NCI-H1930 (cell line): ENCODE measurements at places on chromosomes 5 and 9.

DNA sequence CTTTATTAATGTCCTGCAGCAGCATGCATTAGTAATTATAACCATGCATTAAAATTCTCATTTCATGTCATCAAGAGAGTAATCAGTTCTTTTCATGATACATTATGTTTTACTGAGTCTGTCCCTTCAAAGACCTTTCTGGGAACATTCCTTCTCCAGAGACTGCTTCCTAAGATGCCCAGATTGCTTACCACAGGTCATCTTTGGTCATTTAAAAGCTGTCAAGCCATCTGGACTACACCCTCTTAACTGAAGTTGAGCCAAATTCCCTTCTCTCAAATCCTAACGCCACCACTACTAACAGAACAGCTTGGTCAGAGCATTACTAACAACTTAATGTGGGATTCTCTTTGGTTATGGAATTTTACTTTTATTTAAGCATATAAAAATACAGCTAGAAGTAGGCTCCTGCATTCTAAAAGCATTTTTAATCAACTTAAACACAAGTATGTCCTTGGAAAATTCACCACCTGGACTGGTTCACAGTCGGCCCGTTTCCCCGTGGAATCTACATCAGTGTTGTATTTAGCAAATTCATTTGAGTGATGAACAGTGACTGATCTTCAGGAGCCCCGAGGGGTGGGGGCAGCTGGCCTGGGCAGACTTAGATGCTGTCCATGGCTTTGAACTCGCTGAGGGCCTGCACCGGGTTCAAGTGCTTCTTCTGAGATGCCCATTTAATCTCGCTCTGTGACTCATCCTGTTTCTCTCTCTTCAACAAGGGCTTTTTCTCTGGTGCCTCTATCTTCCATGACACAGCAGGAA, 92.8 kb upstream of the CCDC112 start:
- no peak for DNase-seq

- DNase-seq = no peak
Observed at GRCh38 chr5:100901821-100902341, 1.2 kb downstream of the ST8SIA4 start.

- DNase-seq = no peak
Observed at GRCh38 chr5:63118221-63118620, 539.6 kb downstream of the LRRC70 start.

GRCh38 chr5:147193123-147193522, 41.7 kb upstream of the STK32A start:
- DNase-seq = no peak

GRCh38 chr5:1751864-1752822, 47.5 kb downstream of the MRPL36 start:
- no peak for DNase-seq

DNA sequence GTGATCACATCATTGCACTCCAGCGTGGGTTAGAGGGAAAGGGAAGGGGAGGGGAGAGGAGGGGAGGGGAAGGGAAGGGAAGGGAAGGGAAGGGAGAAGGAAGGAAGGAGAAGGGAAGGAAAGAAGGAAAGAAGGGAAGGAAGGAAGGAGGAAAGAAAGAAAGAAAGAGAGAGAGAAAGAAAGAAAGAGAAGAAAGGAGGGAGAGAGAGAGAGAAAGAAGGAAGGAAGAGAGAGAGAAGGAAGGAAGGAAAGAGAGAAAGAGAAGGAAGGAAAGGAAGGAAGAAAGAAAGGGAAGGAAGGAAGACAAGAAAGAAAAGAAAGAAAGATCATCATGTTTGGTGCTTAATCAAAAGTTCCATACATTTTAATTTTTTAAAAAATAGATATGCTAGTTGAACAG, 136.2 kb downstream of the CMYA5 start:
- DNase-seq = no peak

GRCh38 chr9:98240475-98240874, 15.0 kb downstream of the TBC1D2 start:
- no peak for DNase-seq

- no peak for DNase-seq
Observed at GRCh38 chr5:112919972-112920371, 2.1 kb downstream of the REEP5 start.

- no peak for DNase-seq
Observed at GRCh38 chr5:14854799-14855198, 16.8 kb downstream of the ANKH start.

GRCh38 chr5:109191153-109191558, 218.6 kb downstream of the PJA2 start:
- no peak for DNase-seq

- no peak for DNase-seq
Observed at GRCh38 chr5:56670916-56671315, 144.4 kb upstream of the MAP3K1 start.

GRCh38 chr5:139848508-139849100, 53.0 kb downstream of the PSD2 start:
- DNase-seq = no peak

- no peak for DNase-seq
Observed at GRCh38 chr9:109437286-109437685, 60.8 kb downstream of the PTPN3 start.

DNA sequence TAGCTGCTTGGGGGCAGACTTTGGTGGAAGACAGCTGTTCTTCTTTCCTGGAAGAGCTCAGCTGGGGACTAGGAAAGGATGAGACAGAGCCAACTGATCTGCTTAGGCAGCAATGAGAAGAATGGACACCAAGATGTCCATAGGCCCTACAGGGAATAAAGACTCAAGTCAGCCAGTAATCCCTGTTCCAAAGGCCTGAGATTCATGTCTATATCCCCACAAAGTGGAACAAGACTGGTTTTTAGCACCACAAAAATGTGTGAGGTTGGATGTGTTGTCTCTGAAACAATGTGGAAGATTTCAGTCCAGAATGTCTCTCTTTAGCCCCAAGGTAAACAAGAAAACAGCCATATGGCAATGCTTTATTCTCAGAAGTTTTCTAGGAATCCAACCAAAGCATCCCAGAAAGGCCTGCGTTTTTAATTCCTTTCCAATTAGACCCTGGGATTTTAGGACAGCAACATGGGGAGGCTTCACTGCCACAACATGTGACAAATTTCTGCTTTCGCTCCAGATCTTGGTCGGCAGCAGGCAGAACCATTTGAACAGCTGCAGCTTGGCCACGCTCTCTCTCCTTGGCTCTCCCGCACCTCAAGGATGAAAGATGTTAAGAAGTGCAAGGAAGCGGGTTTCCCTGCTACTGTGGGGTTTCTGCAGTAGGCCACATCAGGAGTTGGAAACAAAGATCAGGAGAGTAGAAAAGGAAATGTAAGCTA, 245.1 kb downstream of the FSTL4 start:
- no peak for DNase-seq

- no peak for DNase-seq
Observed at GRCh38 chr9:77616191-77616590, 31.9 kb downstream of the GNA14 start.

- no peak for DNase-seq
Observed at GRCh38 chr9:20353931-20354652, 268.2 kb downstream of the MLLT3 start.

- DNase-seq = peak; percentile 24
Observed at GRCh38 chr5:10202089-10202910, 47.4 kb downstream of the ATPSCKMT start.

DNA sequence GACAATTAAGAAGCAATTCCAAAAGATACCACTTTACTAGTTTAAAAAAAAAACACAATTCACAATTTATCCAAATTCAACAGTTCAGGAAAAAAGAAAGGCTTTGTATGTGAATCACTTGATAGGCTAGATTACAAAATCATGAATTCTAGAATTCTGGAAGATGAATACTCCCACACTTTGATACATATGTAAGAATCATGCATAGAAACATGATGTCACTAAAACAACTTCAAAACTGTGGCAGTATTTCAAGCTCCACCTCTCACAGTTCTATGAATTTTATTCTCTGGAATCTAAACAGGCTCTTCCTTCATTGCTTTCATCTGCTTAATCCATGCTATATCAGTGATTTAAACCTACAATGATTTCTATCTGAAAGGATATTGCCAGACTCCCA, 51.0 kb downstream of the GNAQ start:
- no peak for DNase-seq

DNA sequence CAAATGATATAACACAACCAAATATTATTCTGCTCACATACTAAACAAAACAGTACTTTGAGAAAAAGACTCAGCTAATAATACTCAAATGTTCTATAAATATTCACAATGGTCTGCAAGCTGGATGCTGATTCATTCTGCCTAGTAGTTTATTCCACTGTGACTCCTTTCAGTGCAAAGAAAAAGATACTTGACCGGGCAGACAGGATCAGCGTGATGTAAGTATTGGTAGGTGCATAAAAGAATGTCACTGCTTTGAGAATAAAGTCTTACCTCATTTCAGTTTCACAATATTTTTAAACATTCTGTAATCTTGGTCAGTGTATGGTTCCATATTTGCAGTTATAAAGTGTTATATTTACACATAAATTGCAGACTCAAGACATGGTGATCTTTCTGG, 223.0 kb upstream of the NUDT12 start:
- DNase-seq = no peak

DNA sequence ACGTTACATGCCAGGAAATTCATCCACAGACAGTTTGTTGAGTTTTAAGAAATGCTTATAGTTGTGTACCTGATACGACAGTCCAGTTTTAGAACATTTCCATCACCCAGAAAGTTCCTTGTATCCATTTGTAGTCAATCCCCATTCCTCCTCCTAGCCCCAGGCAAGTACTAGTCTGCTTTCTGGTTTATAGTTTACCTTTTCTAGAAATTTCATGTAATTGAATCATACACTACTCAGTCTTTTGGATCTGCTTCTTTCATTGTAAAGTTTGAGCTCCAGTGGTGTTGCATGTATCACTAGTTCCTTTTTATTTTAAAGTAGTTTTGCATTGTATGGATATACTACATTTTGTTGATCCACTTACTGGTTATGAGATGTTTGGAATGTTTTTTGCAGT, 291.2 kb downstream of the AOPEP start:
- DNase-seq = no peak

- DNase-seq = no peak
Observed at GRCh38 chr5:179959641-179960040, 51.9 kb upstream of the TBC1D9B start.

- DNase-seq = peak; percentile 94
Observed at GRCh38 chr5:134738133-134738962, at the start of gene CAMLG. TSS of gene CAMLG (plus strand) at chr5:134738548. CDS start at chr5:134738621, 73 bp downstream.

DNA sequence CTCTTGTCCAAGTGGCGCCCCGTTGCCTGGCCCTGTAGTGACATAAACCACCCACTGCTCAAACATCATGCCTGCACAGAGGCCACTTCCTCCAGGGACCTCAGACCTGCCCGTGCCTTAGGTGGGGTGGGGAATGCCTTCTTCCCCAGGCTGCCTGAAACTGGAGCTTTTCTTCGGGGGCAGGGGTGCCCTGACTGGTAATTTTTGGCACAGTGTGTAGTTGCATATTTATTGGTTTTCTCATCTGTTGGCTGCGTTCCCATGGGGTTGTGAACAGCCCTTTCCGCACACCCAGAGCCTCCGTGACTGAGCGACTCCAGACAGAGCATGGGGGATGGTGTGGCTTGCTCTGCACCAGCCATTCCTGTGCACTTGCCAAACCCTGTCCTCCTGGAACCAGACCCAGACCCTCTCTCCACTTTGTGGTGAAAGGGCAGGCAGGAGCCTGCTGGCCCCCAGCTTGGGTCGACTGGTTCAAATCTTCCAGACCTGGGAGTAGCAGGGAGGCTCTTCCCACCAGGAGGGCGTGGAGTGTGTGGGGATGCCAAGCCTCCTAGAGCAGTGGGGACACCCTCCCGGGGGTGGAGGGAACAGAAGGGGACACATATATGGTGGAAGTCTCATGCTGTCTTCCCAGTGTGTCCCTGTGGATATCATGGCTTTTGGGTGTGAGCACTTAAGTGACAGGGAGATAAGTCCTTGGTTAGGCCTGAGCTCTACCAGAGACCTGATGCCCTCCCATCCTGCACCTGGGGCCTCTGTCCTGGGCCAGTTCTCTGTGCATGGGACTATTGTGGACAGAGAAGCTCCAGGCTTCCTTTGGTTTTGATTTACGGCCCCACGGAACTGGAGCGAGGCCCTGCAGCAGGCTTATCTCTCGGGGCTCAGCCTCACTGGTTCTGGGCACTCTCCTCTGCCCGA, 39.6 kb downstream of the WNK2 start:
- DNase-seq = no peak

- no peak for DNase-seq
Observed at GRCh38 chr5:145347026-145347616, 488.0 kb downstream of the PRELID2 start.

- no peak for DNase-seq
Observed at GRCh38 chr5:177204281-177204680, 70.7 kb downstream of the NSD1 start.

DNA sequence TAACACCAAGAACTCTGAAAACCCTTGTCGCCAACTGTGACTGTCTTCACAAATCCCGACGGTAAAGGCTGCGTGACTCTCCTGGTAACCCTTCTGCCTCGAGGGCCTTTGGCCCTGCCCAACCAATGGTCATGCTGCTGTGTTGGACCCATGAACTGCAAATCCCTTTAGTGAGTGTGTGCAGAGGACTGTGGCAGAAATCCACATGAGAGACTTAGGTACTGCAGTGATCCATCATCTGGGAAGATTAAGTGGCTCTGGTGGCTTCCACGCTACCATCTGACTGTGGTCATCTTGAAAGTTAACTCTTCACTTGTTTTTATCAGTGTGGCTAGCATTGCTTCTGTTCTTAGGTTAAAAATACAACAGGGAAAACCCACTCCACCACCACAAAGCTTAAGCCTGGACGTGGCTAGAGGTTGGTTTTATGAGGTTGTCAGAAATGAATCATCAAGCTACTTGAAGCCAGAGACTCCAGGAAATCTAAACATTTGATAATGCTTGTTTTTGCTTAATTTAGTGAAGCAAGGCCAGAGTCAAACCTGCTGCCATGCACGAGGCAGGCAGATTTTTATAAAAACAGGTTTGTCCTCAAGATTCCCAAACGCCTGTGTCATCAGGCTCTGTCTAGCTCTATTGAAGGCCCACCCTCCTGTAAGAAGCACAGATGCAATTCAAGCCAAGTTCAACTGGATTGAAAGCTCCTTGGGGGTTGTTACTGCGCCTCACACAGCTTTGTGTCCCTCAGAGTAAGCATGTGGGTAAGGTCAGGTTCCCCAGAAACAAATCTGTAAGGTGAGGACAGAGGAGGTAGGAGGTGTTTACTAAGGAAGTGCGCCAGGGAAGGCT, 52.7 kb upstream of the ERCC6L2 start:
- no peak for DNase-seq

DNA sequence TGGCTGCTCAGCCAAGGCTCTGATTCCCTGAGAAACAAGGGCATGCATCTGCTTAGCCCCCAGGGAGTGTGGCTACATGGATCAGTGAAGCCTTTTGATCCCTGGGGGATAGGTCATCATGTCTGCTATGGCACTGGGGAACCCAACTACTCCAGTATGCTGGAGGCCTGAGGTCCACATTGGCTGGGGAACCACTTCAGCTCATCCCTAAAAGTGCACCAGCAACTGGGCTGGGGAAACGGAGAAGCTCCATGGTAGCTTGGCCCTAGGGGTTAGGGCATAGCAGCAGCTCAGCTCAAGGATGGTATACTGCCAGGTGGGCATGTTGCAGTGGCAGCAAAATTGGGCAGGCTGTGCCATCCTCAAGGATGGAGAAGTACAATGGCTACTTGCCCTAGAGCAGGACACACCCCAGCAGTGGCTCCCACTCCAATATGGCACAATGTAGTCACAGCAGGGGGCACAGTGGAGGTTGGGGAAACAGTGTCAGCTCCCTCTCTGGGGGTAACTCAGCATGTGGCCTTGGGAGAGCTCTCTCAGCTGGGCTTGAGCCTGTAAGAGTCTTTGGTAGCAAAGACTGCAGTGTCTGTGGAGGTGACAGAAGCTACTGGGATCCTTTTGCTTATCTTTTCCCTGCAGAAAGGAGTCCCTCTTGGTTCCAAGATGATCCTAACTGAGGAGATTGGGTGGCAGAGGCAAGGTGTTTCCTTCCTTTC, 111.5 kb upstream of the FSTL4 start:
- DNase-seq = no peak

- DNase-seq = no peak
Observed at GRCh38 chr9:109910671-109911518, 130.9 kb downstream of the PALM2AKAP2 start.
